ENCODE measurements at places on chromosomes 7 and 10.

GRCh38 chr7:107975394-107976013, 27.5 kb downstream of the LAMB1 start:
- DNase-seq, result no peak

- DNase-seq, result no peak
These were observed 19.2 kb downstream of the SEMA3D start for GRCh38 chr7:85167636-85168035.

GRCh38 chr7:154627646-154628290, 375.2 kb downstream of the PAXIP1 start:
- DNase-seq, result no peak

GRCh38 chr7:157570531-157571200, 233.9 kb downstream of the DNAJB6 start:
- no peak for DNase-seq

GRCh38 chr7:106561151-106561550, 99.8 kb downstream of the CCDC71L start:
- no peak for DNase-seq

DNA sequence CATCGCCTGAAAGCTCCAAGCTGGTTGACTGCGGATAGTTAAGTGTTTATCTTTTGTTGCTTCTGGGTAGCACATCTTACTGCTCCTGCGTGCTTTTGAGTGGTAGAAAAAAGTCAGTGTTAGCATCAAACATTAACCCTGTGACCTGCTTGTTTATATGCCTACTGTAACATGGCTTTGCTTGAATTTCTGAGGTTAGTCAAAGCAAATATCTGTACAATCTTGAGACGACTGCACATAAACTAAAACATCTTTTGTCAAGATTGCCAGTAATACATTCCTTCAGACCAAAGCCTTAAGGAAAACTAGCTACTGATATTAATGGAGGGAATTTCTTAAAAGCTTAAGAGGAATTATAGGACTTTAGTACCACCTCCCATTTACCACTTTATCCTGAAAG, 163.7 kb downstream of the BAMBI start:
- no peak for DNase-seq

- no peak for DNase-seq
These were observed 99.5 kb downstream of the GPR85 start for GRCh38 chr7:112987171-112987570.

GRCh38 chr7:134469622-134470021, 10.7 kb upstream of the AKR1B1 start:
- DNase-seq, result no peak

DNA sequence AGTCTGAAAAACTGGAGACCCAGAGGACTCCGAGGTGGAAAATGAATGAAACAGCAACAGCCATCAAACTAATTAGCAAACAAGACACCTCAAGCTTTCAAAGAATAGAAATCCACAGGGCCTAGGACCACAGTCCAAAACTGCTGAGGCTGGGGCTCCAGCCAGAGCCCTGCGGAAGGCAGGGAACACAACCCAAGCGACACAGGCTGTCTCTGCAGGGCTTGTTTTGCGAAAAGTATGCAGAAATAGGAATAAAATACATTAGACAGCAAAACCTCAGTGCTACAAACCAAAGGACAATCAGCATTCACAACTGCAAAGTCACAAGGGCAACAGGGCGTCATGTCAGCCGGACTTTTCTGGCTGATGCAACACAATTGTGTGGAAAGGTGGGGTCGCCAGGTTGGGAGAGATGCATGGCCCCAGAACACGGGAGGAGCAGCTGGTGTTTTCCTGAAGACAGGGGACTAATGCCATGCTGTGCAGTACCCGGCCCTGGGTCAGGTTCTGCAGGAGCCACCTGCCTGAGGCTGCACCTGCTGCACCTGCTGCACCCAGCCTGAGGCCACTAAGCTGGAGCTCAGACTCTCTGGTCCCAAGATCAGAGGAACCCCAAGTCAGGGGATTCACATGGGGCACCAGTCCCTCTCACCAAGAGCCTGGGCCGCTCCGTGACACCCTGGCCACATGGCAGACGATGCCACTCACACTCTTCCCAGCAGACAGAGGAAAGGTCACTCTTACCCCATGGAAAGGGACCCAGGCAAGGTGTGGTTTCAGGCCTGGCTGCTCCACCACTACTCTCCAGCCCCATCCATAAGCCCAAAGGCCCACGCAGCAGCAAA, 74.2 kb downstream of the MAD1L1 start:
- no peak for DNase-seq

- no peak for DNase-seq
These were observed 1123.5 kb upstream of the AUTS2 start for GRCh38 chr7:68474661-68475216.

DNA sequence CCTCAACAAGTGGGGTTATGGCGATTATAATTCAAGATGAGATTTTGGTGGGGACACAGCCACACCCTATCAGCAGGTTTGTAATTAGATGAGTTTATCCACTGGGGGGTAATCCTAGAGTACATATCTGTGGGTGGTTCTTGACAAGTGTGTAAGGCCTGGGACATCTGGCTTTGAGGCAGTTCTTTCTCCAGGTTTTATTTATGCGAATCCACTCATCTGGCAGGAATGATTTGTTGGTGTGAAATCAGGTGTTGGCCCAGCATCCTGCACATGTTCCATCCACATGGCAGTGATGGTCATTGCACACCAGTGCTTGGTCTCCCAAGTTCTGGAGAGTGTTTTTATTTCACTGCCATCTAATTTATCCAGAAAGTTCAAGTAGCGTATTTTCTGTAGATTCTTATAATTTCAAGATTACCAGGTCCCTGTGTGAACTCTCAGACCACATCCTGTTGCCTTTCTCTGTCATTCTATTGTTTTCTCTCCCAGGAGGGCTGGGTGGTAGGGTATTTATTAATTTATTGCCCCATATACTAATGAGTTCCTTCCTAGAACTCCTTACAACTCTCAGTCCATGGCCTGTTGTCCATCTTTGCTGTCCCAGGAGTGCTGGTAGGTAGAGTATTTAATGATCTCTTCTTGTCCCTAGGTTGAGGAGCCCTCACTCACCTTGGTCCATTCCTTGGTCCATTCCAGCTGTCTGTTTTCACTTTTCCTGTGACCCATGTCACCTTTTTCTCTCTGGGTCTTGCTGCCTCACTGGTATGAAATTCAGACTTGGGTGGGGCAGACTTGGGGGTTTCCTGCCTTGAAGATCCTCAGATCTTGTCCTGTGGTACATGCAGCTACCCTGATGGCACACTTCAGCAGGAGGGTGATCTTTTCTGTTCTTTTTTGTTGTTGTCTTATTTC, 10.4 kb downstream of the RALA start:
- no peak for DNase-seq

- no peak for DNase-seq
These were observed 9.4 kb downstream of the NPC1L1 start for GRCh38 chr7:44531421-44532380.

GRCh38 chr7:22319424-22320403, 37.2 kb downstream of the RAPGEF5 start:
- peak; percentile 65 for DNase-seq

Measured in eye (tissue), 1 donor.